Stimulated activated CD4-positive, alpha-beta T cell treated with anti-CD3 and anti-CD28 coated beads, Interleukin-1b, Interleukin-23, amount 100 ng/mL, for 4 hours (primary cell): ENCODE measurements at places on chromosomes 7 and 10.

- DNase-seq = no peak
Observed at GRCh38 chr7:141400356-141400755, 150.9 kb upstream of the AGK start.

DNA sequence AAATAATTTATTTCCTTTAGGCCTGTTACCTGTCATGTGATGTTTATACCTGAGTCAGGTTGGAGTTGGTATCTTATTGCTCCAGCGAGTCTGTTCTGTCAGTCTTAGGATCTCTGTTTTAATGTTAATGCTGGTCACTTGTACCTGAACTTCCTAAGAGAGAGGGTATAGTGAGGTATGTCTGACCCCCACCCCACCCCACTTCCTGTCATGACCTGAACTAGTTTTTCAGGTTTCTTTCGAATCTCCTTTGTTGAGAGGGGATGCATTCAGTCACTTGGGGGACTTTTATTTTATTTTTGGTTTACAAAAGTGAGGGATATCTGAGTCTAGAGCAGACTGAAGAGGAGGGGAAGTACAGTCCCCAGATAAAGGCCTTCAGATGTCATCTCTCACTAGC lies 769.0 kb upstream of the COBL start:
- no peak for DNase-seq

GRCh38 chr7:142562688-142563087 lies 186.6 kb upstream of the PRSS1 start:
- DNase-seq = no peak

GRCh38 chr7:73851410-73852338 lies 9.3 kb upstream of the TMEM270 start:
- no peak for DNase-seq

DNA sequence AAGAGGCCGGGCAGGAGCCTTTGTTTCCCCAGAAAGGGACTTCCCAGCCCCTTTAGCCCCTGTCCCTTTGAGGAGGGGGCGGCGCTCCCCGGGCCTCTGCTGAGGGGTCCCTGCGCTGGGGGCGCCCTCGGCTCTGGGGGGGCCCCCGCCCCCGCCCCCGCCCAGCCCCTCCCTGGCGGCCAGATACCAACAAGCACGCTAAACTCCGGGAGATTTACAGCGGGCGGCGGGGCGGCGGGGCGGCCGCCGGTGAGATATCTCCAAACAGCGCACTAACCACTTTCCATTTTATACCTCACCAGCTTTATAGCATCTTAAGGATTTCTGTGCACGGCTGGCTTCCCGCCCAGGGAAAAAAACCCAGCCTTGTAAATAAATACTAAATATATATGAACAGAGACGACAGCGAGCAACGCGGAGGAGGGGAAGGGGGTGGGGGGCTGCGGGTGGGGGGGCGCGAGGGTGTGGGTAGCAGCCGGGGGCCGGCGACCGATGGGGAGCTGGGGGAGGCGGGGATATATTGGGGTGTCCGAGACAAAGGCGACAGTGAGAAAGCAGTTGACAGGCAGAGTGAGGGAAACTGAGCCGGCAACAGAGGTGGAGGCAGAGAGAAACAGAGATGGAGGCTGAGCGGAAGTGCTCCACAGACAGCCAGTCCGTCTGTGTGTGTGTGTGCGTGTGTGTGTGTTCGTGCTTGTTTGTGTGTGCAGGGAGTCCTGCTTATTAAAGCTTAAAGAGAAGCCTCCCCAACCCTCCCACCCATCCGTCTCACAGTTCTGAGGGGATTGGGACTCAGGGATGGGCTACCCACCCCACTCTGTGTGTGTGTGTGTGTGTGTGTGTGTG lies 85.8 kb downstream of the HIF1AN start:
- peak; percentile 7 for DNase-seq

DNA sequence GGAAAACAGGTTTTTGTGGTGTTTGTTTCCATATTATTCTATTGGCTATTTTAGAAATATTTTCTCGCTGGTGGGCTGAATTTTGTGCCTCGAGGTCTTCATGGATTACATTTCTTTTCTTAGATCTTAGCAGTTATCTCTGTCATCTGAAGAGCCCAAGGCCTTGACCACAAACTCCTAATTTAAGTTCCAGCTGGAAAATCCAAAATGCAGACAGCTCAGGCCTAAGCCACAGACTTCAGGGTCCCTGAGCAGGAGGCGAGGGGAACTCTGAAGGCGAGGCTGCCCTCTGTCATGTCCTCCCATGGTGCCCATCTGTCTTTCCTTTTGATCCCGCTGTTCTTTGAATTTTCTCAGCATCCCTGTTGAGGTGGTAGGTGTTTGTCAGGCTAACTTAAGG lies 14.3 kb downstream of the DENND10 start:
- DNase-seq = no peak

- no peak for DNase-seq
Observed at GRCh38 chr7:90692396-90692795, 96.3 kb downstream of the CDK14 start.

DNA sequence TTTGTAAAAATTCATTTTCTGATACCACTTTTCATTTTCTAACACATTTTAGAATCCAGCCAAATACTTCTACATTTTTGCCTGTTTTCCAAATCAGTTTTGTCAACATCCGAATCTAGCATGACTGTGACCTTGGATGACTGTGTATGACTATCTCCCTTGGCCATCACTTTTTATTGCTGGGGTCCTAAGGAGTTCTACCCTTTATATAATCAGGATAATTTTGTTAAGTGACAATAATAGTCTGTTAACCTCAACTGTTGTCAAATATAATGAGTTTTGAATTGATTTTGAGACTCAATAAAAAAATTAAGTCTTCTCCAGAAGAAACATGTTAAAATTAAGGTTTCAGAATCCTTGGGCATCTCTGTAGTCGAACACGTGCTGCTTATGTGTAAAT lies 53.3 kb downstream of the SEC23IP start:
- no peak for DNase-seq

- DNase-seq = no peak
Observed at GRCh38 chr7:75983471-75984129, 10.8 kb downstream of the TMEM120A start.

DNA sequence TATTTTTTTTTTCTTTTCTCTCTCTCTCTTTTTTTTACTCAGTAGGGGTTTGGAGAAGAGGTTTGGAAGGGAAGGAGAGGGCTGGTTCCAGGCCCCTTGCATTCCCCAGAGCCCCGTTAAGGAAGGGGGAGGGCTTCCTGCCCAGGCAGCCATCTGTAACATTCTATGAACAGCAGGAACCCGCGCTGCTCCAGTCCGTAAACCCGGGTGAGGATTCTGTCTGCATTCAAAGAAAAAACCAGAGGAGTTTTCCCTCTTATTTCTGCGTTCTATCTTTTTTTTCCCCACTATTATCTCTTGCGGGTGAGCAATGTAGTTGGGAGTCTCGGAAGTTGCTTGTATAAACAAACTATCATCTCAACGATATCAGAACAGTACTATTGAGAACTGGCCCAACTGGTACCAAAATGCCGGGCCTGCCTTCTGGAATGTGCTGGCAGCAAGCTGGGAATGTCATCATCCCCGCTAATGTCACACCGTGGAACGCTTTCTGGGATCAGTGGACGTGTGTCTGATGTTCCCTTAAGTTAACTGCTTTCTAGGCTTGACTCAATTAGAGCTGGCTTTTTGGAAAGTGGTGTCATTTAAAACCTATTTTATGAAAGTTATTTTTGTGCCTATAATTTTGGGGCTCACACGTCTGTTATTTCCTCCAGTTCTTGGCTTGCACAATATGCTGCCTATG lies 153.1 kb upstream of the MEOX2 start:
- no peak for DNase-seq

DNA sequence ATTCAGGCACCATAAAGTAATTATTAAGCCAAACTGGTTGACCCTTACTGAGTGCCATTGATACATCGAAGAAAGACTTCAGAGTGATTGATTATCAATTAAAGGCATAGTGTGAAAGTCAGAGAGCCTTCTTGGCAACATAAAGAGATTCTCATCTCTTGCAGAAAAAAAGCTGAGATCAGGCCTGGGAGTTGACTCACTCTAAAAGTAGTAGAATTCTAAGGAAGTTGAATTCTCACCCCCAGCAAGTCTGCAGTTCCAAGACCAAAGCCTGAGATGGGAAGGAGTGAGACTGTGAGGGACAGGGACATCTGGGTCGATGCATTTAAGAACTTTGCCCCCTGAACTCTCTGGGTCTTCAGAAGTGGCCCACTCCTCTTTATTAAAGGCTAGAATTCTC lies 21.6 kb upstream of the ERCC6 start:
- DNase-seq = no peak

- no peak for DNase-seq
Observed at GRCh38 chr10:74178042-74178791, 27.2 kb downstream of the ADK start.

GRCh38 chr10:986881-987619 lies 1.2 kb upstream of the GTPBP4 start:
- DNase-seq = no peak

- no peak for DNase-seq
Observed at GRCh38 chr7:78780560-78780959, 672.9 kb downstream of the MAGI2 start.

- DNase-seq = no peak
Observed at GRCh38 chr7:141593134-141593533, 41.9 kb downstream of the AGK start.

- DNase-seq = no peak
Observed at GRCh38 chr7:149828357-149829309, 9.5 kb upstream of the ZNF862 start.

DNA sequence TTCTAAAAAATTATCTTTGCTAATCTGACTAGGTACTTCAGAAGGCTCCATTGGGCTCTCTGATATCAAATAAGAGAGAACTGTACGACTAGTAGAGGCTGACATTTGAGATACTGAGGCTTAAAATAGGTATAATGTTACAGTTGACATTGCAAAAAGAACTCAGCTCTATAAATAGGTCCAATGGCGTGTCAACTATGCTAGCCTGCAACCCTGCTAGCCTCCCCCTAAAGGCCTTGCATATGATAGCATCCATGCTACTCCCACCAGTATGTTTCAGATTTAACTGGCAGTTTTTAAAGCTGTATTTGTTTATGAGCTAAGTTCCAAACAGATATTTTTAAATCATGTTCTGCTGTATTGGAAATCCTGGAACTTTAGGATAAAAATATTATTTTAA lies at the start of gene PPP1R3A:
Gene PPP1R3A (minus strand): TSS at position 64 of the 400 bp plus-strand sequence. CDS start 13 bp downstream, at position 51.
- no peak for DNase-seq

- DNase-seq = no peak
Observed at GRCh38 chr10:119131512-119132240, 27.8 kb downstream of the DENND10 start.

DNA sequence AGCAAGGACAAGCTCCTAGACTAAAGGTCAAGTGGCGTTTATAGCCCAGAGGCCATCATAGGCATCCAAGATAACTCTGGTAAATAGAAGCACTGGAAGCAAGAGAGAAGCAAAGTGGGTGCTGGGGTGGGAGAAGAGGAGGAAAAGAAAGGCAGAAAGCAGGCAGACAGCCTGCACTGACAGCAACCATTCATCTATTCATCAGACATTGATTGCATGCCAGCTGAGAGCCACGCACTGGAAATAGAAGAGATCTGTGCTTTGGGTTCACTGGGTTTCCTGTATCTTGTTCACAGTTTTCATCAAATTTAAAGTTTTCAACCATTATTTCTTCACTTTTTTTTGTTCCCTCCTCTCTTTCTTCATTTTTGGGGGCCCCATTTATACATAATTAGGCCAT lies 4.7 kb upstream of the SLIT1 start:
- no peak for DNase-seq

- no peak for DNase-seq
Observed at GRCh38 chr7:18552316-18552916, 56.9 kb downstream of the HDAC9 start.

GRCh38 chr10:28293236-28294168 lies 9.4 kb downstream of the MPP7 start:
- DNase-seq = no peak

- no peak for DNase-seq
Observed at GRCh38 chr10:114427124-114427852, 23.0 kb upstream of the AFAP1L2 start.

GRCh38 chr7:66631471-66631870 lies 2.8 kb downstream of the KCTD7 start:
- DNase-seq = no peak

DNA sequence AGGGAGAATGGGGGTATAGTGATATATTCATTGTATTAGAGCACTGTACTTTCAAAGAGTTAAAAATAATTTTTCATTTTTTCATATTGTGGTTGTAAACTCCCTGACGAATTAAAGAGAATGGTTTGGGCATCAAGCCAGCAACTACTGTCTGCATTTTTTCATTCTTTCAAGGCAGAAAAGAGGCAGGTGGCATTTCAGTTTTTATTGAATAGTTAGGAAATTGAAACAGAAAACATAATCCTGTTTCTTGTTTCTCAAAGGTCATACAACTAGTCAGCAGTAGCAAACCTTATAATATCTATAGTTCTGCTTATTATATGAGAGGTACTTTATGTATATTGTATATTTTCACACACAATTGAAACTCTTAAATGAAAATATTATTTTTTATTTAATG lies 303.9 kb upstream of the KCND2 start:
- no peak for DNase-seq

DNA sequence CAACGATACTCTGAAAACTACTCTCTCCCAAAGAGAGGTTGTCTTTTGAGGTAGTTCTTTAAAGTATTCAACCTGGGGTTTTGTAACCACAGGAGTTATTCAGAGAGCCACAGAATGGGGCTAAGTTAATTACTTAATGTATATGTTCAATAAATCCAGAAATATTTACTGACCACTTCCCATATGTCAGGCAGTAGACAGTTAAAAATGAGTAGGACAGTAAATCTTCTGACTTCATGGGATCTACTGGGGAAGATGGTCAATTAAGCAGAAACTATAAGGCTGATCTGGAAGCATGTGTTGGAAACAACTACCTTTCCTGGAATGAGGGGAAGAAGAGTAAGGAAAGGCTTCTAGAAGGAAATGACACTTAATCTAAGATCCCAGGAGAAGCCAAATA lies 167.7 kb downstream of the MAGI2 start:
- DNase-seq = no peak

DNA sequence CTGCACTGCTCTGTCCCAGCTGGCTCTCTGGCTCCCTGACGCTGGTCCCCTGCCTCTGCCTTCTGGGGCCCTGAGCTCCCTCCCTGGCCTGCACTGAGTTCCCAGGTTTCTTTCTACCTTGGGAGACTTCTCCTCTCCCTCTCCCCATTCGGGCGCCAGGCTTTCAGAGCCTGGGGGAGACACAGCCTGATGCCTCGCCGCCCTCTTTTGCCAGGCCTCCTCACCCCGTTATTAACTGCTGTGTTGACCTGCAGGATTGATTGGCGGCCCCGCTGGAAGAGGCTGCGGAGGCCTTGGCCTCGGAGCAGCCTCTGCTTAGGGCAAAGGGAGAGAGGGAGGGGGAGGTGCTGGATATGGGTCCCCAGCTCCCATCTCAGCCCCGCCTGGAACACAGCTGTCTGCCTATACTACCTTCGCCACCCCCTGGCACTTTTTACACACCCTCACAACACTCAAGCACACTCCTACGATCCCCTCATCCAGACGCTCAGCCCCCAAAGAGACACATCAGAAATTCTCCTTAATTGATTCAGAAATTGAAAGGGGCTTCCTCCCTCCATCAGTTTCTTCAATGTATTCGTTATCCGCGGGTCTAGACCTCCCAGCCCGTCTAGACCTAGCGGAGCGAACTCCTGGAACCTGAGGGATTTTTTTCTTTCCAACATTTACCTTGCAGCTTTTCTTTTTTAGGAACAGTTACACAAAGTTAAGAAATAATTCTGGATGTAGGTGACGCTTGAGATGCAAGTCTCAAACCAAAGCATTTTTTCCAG lies 7.1 kb upstream of the PAX2 start:
- DNase-seq = no peak

GRCh38 chr10:49594594-49594993 lies 15.5 kb upstream of the SLC18A3 start:
- DNase-seq = no peak

- no peak for DNase-seq
Observed at GRCh38 chr10:19663344-19663743, 152.9 kb upstream of the PLXDC2 start.

- DNase-seq = no peak
Observed at GRCh38 chr7:85688712-85689111, 501.9 kb upstream of the SEMA3D start.
